Naive thymus-derived CD8-positive, alpha-beta T cell (primary cell): ENCODE measurements at places on chromosomes 1 and 21. TPM values are rescaled to one million over a fixed set of nuclear protein-coding genes. Genes with fewer than 3 reads are reported as not detected.

DNA sequence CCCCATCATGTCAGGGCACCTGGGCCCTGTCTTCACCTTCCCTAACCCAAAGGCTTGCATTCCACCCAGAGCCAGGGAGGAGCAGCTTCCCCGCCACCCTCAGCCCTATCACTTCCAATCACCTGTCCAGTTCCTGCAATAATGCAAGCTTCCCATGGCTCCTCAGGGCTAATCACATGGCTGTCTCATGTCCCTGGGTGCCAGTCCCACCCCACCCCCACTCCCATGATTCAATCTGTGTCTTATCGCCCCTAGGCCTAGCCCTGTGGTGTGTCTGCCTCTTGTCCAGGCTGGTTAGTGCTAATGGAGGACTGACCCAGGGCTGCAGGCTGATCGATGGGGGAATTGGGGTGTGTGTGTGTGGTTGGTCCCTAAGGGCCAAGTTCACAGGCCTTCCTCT lies 11.0 kb upstream of the PEAR1 start:
- H3K27ac ChIP-seq = no peak overlapping the region
- H3K4me3 ChIP-seq = no peak overlapping the region
- no peak for DNase-seq
- peaks cover 52% of the 10 kb centered on the region for H3K27me3 ChIP-seq
- H3K4me1 ChIP-seq = no peaks in the 10 kb centered on the region
- no peaks in the 10 kb centered on the region for H3K36me3 ChIP-seq

Gene CSF3R
- 0.20 TPM for polyA plus RNA-seq

DNA sequence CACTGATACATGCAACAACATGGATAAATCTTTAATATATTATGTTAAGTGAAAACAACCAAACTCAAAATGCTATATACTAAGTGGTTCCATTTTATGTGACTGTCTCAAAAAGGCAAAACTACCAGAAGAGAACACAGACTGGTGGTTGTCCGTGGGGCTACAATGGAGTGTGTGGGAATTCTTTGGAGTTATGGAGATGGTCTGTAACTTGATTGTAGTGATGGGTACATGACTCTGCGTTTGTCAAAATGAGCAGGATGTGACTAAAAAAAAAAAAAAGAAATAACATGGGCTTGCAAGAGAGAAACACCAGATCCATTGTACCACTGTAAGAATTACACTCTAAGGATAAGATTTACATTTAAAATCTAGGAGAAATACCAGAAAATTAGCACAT lies 52.2 kb upstream of the KIAA1614 start:
- H3K4me1 ChIP-seq = no peaks in the 10 kb centered on the region
- H3K27ac ChIP-seq = peak overlapping the region; percentile 33
- no peaks in the 10 kb centered on the region for H3K27me3 ChIP-seq
- H3K36me3 ChIP-seq = peaks cover 4% of the 10 kb centered on the region

DNA sequence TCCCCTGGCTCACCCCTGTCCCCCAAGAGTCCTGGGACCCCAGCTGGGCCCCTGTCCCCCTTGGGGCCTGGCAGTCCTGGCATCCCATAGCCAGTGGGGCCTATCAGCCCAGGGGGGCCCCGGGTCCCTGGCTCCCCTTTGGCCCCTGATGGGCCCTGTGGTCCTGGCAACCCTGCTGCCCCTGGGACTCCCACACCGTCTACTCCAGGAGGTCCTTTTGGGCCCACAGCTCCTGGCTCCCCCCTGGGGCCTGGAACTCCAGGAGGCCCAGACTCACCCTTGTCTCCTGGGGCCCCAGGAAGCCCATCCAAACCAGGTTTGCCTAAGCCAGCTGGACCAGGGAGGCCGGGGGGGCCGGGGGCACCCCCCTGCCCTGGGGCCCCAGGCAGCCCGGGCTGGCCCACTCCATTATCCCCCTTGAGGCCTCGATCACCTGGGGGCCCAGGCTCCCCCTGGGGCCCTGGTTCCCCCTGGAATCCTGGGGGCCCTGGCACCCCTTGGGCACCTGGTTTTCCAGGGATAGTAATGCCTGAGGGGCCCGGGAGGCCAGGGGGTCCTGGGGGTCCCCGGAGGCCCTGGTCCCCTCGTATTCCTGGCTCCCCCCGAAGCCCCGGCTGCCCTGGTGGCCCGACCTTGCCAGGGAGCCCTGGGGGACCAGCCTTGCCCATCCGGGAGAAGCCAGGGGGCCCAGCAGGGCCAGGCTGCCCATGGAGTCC lies 10.1 kb downstream of the ADPRS start:
- no peak overlapping the region for H3K27ac ChIP-seq
- H3K36me3 ChIP-seq = no peaks in the 10 kb centered on the region
- H3K4me1 ChIP-seq = peaks cover 7% of the 10 kb centered on the region
- no peak overlapping the region for H3K4me3 ChIP-seq
- H3K27me3 ChIP-seq = no peaks in the 10 kb centered on the region
- DNase-seq = no peak

Gene GUCA2A
- not detected for polyA plus RNA-seq

Gene AJAP1
- polyA plus RNA-seq = not detected

Gene FASLG
- not detected for polyA plus RNA-seq

Gene S100A5
- 0.63 TPM for polyA plus RNA-seq

- no peak overlapping the region for H3K27ac ChIP-seq
- no peak for DNase-seq
- no peaks in the 10 kb centered on the region for H3K36me3 ChIP-seq
- no peaks in the 10 kb centered on the region for H3K4me1 ChIP-seq
Observed at GRCh38 chr1:177979272-177979671, 9.4 kb upstream of the SEC16B start.

- no peak overlapping the region for H3K4me3 ChIP-seq
- peaks cover 15% of the 10 kb centered on the region for H3K4me1 ChIP-seq
- H3K36me3 ChIP-seq = no peaks in the 10 kb centered on the region
- DNase-seq = no peak
Observed at GRCh38 chr1:53586765-53587164, 127.6 kb downstream of the DMRTB1 start.

- no peak overlapping the region for H3K27ac ChIP-seq
- peaks cover 3% of the 10 kb centered on the region for H3K36me3 ChIP-seq
- H3K4me1 ChIP-seq = peaks cover 19% of the 10 kb centered on the region
- peaks cover 47% of the 10 kb centered on the region for H3K27me3 ChIP-seq
- DNase-seq = no peak
Observed at GRCh38 chr1:58573138-58573537, 3.9 kb downstream of the TACSTD2 start.

Gene HCRTR1
- not detected for polyA plus RNA-seq

Gene PLEKHN1
- polyA plus RNA-seq = not detected

DNA sequence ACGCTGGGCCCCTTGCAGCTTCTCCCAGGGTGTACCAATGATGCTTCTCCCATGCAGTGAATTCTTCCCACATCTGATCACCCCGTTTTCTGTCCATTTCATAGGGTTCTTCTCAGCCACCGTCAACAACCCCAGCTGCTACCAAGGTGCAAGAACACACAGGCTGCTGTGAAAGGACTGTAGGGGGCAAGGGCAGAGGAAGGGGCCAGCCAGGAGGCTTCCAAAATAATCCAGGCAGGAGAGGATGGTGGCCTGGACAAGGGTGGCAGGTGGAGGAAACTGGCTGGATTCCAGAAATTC lies 113.3 kb upstream of the WNT4 start:
- H3K27ac ChIP-seq = no peak overlapping the region
- no peaks in the 10 kb centered on the region for H3K4me1 ChIP-seq
- DNase-seq = no peak
- no peaks in the 10 kb centered on the region for H3K36me3 ChIP-seq

DNA sequence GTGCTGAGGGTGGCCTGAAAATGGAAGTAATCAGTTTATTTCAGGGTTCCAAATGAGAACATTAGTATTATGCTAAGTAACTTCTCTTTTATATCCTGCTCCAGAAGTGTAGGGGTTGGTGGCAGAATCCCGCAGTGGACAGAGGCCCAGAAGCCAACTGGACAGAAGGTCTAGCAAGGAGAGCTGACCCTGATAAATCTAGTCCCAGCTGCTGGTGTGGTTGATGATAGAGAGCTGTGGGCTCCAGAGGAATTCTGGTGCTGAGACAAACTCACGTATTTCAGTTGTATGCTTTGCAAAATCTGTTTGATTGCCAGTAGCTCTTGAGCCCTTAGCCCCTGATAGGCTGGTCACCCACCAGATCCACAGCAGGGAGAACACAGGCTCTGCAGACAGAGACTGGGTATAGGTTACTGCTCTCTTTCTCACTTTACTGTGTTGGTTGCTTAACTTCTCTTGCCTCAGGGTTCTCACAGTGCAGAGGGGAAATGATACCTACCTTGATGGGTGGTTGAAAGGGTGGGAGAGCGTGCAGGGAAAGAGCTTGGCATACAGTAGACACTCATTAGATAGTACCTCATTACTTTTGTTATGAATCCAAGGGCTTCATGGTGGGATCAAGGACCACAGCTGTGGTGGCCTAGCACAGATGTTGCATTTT lies 29.6 kb upstream of the CACNA1E start:
- H3K27ac ChIP-seq = no peak overlapping the region
- H3K4me1 ChIP-seq = no peaks in the 10 kb centered on the region
- no peak overlapping the region for H3K4me3 ChIP-seq
- H3K36me3 ChIP-seq = peaks cover 16% of the 10 kb centered on the region
- H3K27me3 ChIP-seq = peaks cover 17% of the 10 kb centered on the region

DNA sequence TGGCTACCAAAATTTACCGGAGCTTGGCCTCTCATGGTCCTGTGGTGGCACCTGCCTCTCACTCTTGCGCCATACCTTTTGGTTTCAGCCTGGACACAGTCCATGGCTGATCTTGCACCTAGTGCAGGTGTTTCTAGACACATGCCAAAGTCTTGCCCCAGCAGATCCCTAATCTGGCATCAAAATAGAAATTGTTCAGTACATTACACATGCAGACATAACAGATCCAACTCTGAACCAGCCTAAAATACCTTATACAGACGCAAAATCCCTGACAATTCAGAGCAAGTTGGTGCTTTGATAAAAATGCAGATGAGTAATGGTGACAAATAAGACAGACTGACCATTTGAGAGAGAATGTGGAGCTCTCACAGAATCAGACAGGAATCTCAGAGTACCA lies 44.1 kb downstream of the NGF start:
- no peak overlapping the region for H3K4me3 ChIP-seq
- peaks cover 39% of the 10 kb centered on the region for H3K27me3 ChIP-seq
- no peak overlapping the region for H3K27ac ChIP-seq
- no peaks in the 10 kb centered on the region for H3K4me1 ChIP-seq
- DNase-seq = no peak
- H3K36me3 ChIP-seq = no peaks in the 10 kb centered on the region
